ENCODE measurements at places on chromosomes 16 and 17.

DNA sequence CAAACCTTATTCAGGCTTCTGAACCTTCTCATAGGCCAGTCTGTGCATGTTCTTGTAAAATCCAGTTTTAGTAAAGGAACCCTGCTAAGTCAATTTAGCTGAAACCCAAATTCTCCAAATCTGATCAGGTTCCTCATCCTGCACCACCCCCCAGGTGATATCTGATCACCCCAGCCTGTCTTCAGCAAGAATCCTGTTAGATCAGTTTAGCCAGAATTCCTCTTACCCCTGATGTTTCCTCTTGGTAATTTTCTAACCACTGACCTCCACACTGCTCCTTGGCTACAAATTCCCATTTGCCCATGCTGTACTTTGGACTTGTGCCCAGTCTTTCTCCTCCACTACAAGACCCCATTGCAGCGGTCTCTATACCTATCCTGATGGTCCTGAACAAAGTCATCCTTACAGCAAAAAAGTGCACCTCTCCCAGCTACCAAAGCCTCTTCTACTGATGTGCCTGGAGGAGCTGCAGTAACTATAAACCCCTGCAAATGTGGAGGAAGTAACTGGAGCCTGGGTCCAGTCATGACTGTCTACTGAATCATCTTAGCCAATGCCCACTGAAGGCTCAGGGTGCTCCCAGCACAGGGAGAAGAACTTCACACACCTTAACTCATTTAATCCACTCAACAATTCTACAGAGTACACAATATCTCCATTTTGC, 23.8 kb downstream of the TEX14 start:
- no peak overlapping the region for H3K27ac ChIP-seq
- no peak overlapping the region for H3K4me3 ChIP-seq
- H3K27me3 ChIP-seq, result no peaks in the 10 kb centered on the region
- no peaks in the 10 kb centered on the region for H3K36me3 ChIP-seq
- no peaks in the 10 kb centered on the region for H3K4me1 ChIP-seq
- no peak for DNase-seq

- no peaks in the 10 kb centered on the region for H3K27me3 ChIP-seq
- H3K27ac ChIP-seq, result no peak overlapping the region
- H3K4me3 ChIP-seq, result no peak overlapping the region
- no peaks in the 10 kb centered on the region for H3K36me3 ChIP-seq
- no peaks in the 10 kb centered on the region for H3K4me1 ChIP-seq
Observed at GRCh38 chr17:62826956-62827355, 18.8 kb upstream of the MARCHF10 start.

DNA sequence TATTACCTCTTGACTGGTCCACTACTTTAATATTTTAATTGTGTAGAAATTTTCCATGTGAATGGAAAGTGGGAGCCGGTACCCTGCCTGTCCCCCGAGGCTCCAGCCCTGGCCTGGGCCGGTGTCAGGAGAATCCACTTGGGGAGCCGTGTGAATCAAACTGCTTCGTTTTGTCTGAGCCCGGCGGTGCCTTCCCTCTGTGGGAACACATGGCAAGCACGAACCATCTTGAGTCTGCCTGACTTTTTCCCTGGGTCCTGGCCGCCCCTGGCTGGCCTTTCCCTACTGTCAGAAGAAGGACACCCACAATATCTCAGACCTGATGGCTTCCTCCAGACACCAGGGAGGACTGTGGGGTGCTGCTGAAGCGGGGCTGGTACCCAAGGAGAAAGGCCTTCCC, 12.4 kb upstream of the MYO15B start:
- H3K4me1 ChIP-seq, result peaks cover 12% of the 10 kb centered on the region
- no peak overlapping the region for H3K4me3 ChIP-seq
- DNase-seq, result no peak
- no peaks in the 10 kb centered on the region for H3K27me3 ChIP-seq

DNA sequence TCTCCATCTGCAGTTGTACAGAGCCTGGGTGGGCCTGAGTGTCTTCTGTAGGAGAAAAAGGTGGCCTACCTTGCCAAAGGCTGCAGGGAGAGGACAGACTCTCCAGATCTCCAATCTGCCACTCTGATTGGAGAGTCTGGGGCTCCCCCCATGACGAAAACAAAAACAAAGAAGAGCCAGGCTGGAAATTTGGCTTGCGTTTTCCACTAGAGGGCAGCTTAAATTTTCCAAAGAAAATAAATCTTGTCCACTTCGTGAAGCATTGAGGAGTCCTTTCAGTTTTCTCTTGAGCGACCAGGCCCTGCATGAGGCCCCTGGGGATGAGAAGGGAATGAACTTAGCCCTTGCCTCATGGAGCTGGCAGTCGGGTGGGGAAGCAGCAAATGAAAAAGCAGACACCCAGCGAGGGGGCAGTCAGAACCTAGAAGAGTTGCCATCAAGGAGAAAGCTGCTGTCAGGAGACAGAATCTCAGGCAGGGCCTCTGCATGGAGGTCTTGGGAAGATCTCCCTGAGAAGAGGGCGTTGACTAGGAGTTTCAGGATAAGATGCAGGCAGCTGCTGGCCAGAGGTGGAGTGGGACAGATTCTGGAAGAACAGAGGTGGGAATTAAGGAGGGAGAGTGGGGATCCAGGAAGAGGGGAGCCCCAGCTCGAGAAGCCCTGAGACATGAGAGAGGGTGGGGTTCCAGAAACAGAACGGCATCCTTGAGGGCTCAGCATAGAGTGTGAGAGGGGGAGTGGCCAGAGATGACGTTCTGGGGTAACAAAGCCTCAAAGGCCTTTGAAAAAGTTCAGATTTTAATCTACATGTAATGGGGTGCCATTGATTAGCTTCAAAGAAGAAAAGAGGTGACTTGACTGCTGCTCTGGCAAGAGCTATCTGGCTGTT, 8.4 kb upstream of the SHCBP1 start:
- DNase-seq, result no peak
- H3K4me1 ChIP-seq, result peaks cover 7% of the 10 kb centered on the region
- H3K27me3 ChIP-seq, result no peaks in the 10 kb centered on the region
- no peaks in the 10 kb centered on the region for H3K36me3 ChIP-seq
- H3K4me3 ChIP-seq, result no peak overlapping the region

DNA sequence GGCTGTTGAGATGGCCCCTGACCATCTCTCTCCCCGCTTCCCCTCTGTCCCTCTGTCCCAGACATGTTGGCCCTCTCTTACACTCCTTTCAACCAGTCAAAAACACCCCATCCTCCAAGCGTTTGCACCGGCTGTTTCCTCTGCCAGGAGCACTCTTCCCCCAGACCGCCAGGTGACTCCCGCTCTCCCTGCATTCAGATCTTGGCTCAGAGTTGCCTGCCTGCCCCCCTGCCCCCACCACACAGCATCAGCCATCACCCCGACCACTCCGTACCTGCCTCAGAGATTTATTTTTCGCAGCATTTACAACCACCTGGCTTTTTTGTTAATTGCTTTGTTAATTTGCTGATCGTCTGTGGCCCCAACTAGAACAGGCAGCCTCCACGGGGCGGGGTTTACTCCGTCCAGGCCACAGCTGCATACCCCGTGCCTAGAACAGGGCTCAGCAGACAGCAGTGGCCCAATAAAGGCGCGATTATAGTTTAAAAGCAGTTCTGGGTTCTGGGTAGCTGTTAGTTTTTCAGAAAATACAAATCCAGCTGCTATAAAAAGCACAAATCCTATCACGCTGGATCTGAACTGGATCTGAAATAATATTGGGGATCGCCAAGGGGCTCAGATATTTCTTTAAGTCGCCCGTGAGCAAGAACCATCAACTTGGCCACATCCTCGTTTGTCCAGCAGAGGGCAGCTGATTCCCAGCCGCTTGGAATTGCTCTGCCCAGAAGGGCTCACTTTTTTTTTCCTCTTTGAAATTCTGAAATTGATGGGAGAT, 173.6 kb downstream of the IRF8 start:
- H3K27ac ChIP-seq, result no peak overlapping the region
- no peaks in the 10 kb centered on the region for H3K27me3 ChIP-seq
- no peak for DNase-seq
- H3K36me3 ChIP-seq, result no peaks in the 10 kb centered on the region
- H3K4me1 ChIP-seq, result no peaks in the 10 kb centered on the region

DNA sequence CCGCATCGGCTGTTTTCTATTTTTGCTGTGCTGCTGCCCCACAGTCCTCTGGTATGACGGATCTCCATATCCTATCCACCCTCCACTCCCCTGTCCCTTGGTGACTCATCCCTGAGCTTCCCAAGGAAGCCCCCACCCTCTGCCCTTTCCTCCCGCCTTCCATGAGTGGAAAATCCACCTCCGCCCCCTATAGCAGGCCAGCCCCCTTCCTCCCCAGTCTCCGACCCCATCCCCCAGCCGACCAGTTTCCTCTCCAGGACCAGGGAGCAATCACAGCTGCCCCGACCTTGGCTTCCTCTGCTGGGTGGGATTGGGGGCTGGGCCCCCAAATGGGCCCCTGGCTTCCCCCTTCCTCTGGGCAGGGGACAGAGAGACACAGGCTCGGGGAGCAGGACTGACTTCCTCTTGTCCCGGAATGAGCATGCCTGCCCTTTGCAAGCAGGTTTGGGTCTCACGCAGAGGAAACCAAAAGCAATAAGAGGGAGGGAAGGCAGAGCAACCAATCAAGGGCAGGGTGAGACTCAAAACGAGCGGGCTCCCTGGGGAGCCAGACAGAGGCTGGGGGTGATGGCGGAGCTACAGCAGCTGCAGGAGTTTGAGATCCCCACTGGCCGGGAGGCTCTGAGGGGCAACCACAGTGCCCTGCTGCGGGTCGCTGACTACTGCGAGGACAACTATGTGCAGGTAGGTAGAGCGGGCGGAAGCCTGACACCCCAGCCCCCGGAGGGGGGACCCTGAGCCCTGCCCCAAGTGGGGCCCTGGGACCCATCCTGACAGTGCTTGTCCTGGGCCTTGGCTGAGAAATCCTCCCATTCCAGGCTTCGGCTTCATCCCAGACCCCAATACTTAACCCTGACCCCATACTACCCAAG, at the start of the genes ABI3 and GNGT2:
ABI3 (plus strand) TSS at position 550 of the 872 bp plus-strand sequence; CDS start at position 568, 18 bp downstream.
GNGT2 (minus strand) TSS at position 417 of the 872 bp plus-strand sequence. CDS start 3,152 bp downstream, outside the sequence.
- peak within 1 kb of the TSS; percentile 96 for H3K27ac ChIP-seq
- H3K27me3 ChIP-seq, result no peaks in the 10 kb centered on the region
- H3K4me1 ChIP-seq, result peaks cover 29% of the 10 kb centered on the region

DNA sequence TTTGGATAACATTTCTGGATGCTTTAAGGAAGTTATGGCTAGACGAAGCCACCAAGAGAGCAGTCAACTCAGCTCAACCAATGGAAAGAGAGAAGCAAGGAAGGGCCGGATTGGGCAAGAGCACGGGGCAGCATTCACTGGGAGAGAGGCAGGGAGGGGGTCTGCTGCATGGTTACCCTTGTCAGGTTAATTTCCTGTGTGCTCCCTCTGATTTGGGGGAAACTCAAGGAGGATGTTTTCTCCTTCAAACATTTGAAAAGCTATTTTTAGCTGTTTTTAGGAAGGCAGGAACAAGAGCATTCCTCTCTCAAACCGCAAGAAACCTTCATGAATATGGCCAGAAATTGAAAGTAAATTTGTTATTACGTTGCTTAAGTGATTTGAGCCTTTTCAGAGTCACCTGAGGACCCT, 118.5 kb upstream of the ZFHX3 start:
- H3K4me3 ChIP-seq, result no peak overlapping the region
- no peaks in the 10 kb centered on the region for H3K36me3 ChIP-seq
- H3K27me3 ChIP-seq, result no peaks in the 10 kb centered on the region
- no peak overlapping the region for H3K27ac ChIP-seq

GRCh38 chr17:10205549-10206185, 7.3 kb upstream of the GAS7 start:
- peak; percentile 30 for DNase-seq
- H3K27me3 ChIP-seq, result no peaks in the 10 kb centered on the region
- no peak overlapping the region for H3K4me3 ChIP-seq
- no peaks in the 10 kb centered on the region for H3K36me3 ChIP-seq

DNA sequence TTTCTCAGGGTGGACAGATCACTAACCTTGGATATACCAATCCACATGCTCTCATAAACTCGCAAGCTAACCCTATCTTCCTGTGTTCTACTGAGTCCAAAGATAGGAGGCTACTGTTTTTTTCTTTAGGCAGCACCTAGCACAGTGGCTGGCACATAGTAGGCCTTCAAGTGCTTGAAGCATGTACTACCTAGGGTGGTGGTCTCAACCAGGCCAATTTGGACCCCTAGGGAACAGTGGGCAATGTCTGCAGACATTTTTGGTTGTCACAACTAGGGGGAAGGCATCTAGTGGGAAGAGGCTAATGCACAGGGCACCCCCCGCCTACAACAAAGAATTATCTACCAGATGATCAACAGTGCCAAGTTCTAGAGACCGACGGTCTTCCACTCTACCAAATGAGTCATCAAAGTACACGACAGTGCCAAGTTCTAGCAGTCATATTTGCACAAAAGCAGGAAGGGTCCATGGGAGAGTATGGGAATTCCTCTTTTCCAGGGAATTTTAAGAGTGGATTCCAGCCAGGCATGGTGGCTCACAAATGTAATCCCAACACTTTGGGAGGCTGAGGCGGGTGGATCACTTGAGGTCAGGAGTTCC, 390.3 kb downstream of the SLC39A11 start:
- H3K4me3 ChIP-seq, result no peak overlapping the region
- H3K27me3 ChIP-seq, result no peaks in the 10 kb centered on the region
- no peak overlapping the region for H3K27ac ChIP-seq
- DNase-seq, result no peak

DNA sequence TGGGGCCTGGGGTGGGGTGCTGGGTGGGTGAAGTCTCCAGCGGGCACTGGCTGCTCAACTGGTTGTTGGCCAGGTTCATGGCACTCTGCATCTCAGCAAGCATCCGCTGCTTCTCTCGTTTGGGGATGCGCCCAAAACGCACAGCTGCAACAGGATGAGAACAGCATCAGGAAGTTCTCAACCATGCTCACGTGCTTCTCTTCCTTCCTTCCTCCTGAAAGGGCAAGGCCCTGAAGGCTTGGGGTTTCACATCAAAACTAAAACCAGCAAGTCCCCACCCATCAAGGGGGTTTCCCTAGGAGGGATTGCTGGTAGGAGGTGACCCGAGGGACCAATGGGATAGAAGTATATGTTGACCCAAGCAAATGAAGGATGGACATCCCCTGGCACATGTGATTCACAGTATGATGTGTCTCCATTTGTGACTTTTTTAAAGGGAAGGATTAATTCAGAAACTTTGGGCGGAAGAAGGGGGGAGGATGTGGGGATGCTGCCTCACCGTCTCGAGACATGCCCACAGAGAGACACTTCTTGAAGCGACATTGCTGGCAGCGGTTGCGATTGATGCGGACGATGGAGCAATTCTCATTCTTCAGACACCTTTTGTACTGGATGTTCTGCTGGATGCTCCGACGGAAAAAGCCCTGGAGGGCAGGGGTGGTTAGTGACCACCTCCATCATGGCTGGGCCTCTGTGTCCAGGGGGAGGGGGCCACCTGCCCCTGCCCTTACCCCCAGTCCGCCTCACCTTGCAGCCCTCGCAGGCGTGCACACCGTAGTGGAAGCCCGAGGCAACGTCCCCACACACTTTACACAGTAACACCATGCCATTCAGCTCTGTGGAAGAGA, 4.2 kb downstream of the NR1D1 start:
- no peaks in the 10 kb centered on the region for H3K27me3 ChIP-seq
- peak overlapping the region; percentile 61 for H3K4me3 ChIP-seq
- peaks cover 47% of the 10 kb centered on the region for H3K4me1 ChIP-seq
- peak overlapping the region; percentile 83 for H3K27ac ChIP-seq
- DNase-seq, result peak; percentile 99

- H3K36me3 ChIP-seq, result peaks cover 1% of the 10 kb centered on the region
- no peaks in the 10 kb centered on the region for H3K27me3 ChIP-seq
- H3K4me3 ChIP-seq, result peak overlapping the region; percentile 89
- H3K4me1 ChIP-seq, result peaks cover 36% of the 10 kb centered on the region
- peak overlapping the region; percentile 62 for H3K27ac ChIP-seq
- no peak for DNase-seq
Observed at GRCh38 chr17:27458524-27458908, 2.3 kb downstream of the KSR1 start.

All from GM12878 (cell line).